ENCODE measurements at places on chromosomes 3 and 15.
A peak's percentile ranks its signal among the peaks of the same experiment; 100 is the strongest.

- DNase-seq, result no peak
Observed at GRCh38 chr3:34837848-34838741, 801.2 kb upstream of the ARPP21 start.

- DNase-seq, result no peak
Observed at GRCh38 chr3:127865941-127866340, 43.6 kb upstream of the MGLL start.

- DNase-seq, result no peak
Observed at GRCh38 chr15:70125605-70126004, 27.9 kb upstream of the TLE3 start.

DNA sequence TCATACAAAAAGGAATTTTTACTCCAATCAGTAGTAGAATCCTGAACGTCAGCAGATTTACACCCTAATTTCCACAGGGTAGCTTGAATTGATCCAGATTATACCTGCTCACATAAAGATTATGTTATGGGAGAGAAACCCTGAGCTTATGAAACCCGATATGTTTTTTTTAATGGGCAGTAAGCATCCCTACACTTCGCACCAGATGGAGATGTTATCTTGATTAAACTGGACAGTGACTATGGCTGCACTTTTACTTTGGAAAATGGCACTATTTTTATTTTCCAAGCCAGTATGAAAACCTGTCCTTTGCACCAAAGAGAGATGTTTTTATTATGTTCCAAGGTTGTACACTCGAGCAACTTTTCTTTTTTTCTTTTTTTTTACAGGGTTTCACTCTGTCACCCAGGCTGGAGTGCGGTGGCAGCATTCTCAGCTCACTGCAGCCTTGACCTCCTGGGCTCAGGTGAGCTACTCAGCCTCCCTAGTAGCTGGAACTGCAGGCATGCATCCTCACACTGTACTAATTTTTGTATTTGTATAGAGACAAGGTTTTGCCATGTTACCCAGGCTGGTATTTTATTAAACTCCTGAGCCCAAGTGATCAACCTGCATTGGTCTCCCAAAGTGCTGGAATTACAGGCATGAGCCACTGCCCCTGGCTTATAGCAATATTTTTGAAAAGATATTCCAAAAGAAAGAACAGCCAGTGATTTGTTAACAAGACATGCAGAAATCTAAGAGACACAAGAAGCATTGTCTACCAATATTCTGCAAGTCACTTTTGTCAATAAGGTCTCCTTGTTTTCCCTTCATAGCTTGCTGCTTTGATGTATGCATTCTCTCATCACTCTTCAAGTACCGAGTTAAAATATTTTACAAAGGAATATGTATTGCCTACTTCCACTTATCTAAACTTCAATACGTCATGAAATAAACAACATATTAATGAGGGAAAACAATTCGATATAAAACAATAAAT lies 1412.6 kb downstream of the ZPLD1 start:
- DNase-seq, result no peak

- DNase-seq, result no peak
Observed at GRCh38 chr15:77656294-77656693, 23.6 kb upstream of the LINGO1 start.

DNA sequence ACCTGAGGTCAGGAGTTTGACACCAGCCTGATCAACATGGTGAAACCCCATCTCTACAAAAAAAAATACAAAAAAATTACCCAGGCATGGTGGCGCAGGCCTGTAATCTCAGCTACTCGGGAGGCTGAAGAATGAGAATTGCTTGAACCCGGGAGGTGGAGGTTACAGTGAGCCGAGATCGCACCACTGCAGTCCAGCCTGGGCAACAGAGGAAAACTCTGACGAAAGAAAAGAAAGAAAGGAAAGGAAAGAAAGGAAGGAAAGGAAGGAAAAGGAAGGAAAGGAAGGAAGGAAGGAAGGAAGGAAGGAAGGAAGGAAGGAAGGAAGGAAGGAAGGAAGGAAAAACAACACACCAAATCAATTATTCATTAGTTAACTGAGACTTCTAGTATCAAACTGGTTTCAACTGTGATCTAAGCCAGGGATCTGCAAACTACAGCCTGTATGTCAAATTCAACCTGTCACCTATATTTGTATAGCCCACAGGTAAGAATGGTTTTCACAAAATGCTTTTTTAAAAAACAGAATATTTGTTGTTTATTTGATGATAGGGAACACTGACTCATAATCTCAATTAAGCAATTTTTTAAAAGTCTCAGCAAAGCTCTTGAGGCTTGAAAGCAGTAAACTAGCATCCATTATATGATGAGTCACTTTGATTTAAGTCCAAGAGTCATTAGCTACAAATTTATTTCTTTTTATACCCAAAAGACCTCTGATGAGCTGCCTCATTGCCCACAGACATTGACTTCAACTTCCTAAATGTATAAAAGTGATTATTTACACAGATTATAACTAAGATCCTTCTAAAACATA lies 127.6 kb downstream of the TBL1XR1 start:
- DNase-seq, result no peak

- DNase-seq, result no peak
Observed at GRCh38 chr3:64827431-64827830, 139.6 kb upstream of the ADAMTS9 start.

DNA sequence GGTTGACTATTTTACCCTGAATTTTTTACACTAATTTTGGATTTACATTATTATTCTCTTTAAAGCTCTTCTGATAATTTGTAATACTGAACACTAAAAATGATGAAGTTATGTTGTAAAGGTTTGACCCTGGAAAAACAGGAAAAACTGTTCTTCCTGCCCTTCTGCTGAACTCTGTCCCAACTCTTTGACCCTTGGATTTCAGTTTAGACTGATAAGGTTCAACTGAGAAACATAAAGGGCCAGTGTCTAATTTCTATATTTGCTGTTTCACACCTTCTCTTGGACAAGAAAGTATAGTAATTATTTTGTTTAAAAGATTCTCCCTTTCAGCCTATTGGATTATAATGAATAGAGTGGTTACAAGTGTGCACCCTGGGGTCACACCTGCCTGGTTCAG lies 12.8 kb upstream of the TMOD3 start:
- no peak for DNase-seq

DNA sequence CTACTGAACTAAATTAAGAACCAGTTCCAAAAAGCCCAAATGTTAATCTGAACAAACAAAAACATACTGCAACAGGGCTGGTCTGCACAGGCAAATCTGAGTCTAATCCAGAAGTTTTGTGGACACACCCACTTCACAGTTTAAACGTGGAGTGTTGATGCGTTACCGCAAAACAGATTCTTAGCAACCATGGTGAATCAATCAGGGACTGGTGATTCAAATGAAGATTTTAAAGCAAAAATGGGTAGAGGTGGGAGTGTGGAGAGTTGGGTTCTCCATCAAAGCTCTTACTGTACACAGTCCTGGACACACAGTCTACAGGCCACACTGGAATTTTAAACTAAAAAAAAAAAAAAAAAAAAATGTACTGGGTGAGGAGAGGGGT lies 5.2 kb downstream of the ANXA2 start:
- DNase-seq, result no peak

DNA sequence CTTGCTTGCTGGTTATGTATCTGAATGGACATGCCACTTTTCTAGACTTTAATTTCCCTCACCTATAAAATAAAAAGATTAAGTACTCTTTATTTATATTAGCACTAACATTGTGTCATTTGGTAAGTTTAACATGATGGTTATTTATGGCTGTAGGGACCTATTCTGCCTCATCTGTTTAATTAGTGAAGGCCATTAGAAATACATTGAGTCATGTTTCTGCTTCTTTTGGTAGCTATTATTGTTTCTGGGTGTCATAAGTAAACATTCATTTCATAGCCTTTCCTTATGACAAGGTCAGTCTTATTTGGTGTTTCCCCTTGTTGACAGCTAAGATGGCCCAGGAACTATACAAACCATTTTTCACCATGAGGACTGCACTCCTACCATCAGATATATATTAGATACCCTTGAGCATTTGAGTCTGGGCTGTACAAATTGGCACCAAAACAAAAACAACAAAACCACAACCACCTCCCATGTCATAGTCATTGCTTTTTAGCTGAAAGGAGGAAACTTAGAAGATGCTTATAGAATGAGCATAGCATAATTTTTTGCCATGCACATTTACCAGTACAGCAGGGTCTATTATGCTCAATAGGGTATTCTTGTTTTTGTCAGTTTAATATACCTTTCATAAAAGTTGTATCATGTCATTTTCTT lies 39.3 kb downstream of the SRP14 start:
- no peak for DNase-seq

DNA sequence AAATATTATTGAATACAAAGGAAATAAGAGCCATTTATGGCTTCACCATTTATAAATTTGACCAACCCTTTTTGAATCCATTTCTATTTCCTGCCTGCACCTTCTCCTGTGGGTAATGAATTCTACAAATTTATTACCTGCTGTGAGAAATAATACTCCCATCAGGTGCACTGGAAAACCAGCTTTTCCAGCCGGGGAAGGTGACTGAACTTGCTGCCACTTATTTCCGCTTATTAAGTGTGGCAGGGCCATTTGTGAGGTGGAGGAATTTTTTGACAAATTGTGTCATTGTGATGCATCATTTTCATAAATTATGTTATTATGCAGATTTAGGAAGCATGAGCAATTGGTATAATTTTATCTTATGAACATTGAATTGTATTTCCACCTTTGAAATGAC lies 151.1 kb downstream of the SQOR start:
- no peak for DNase-seq

DNA sequence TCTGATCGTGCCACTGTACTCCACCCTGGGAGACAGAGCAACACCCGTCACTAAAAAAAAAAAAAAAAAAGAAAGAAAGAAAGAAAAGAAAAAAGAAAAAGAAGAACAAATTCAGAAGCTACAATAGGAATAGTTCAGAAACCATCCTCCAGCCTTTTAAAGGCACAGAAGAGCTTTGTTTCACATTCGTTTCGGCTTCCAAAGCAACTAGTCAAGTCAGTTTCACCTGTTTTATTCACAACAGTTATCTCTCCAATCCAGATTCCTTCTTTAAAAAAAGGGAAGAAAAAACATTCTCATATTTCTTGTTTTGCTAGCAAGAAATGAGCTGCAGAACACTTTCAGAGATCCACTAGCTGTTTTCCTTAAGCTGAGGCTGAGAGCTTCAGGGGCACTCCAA lies 767.7 kb upstream of the CFAP20DC start:
- no peak for DNase-seq

DNA sequence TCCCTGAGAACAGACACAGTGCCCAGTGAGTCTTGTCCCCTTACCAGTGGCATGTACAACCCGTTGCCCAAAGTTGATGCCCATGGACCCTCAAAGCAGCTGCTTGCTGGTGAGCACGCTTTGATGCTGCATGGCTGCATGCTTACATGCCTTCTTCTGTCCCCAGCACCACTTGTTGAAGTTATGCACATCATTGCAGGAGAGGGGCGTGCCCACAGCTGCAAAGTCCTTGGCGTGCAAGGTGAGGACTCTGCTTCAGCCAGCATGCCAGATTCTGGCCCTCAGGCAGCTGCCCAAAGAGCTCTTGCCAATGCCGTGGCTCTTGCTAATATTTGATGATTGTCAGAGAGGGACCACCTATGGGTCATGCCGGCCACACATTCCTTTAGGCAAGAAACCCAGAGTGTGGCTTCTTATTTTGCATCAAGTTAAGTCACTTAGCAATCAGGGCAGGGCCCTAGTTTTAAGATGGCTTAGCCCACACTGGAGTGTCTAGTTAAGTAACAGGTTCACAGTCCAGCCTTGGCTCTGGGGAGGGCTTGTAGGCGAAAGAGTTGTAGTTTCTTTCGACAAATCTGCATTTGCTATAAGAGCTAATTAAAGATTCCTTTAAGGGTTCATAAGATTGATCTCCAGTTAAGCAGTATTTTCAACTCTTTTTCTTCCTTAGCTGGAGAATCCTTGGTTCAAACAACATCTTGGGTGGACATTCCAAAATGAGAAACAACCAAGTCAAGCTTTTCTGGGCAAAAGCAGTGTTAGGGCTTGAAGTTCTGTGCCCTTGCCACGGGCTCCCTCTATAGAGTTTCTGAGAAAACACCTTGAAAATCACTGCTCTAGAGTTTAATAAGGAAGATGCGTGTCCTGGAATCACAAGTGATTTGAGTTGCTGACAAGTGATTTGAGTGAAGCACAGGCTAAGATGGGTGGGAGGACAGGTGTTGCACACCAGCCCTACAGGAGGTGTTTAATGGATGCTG lies 128.6 kb downstream of the SLCO3A1 start:
- DNase-seq, result no peak

GRCh38 chr15:101008158-101009139 lies 89.3 kb downstream of the LRRK1 start:
- peak; percentile 85 for DNase-seq

DNA sequence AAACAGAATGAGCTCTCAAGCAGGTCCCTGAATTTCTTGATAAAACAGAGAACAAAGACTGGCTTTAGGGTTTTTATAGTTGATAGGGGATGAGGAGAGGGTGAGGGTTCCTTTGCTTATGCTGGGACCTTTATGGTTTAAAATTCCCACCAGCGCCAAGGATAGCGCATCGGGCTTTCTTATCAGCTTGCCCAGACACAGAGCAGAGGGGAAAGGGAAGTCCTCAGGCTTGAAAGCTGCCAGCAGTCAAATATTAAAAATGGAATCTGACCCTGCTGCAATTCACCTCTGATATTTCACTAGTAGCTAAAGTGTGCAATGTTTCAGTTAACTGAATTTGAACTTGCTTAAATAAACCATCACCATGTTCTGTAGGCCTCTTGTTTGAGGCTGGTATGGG lies 55.0 kb upstream of the EPHA3 start:
- no peak for DNase-seq

- no peak for DNase-seq
Observed at GRCh38 chr3:149848238-149848637, 35.2 kb downstream of the RNF13 start.

GRCh38 chr3:144109944-144110343 lies 138.3 kb downstream of the DIPK2A start:
- DNase-seq, result no peak

- DNase-seq, result no peak
Observed at GRCh38 chr3:188326968-188327367, 173.0 kb downstream of the LPP start.

- no peak for DNase-seq
Observed at GRCh38 chr15:42593143-42593542, 17.7 kb downstream of the STARD9 start.

DNA sequence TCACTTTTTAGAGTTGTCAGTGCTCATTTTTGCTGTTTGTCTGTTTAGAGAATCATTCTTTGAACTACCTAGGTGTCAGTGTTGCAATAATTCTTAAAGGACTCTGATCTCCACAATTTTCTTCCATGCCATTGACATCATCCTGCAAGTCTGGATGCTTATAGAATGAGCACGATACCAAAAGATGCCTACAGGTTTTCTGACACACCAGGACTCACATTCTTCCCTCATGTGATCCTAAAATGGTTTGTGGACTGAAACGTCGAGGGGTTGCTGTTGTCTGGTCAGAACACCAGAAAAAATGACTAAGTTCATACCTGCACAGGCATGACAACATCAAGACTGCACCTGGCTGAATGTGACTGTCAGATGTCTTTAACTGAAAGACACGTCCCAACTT lies 95.9 kb downstream of the SEMA5B start:
- no peak for DNase-seq

GRCh38 chr15:81865850-81866537 lies 179.8 kb downstream of the MEX3B start:
- DNase-seq, result no peak

- no peak for DNase-seq
Observed at GRCh38 chr3:114476511-114476910, 182.7 kb downstream of the TIGIT start.
